ENCODE measurements at places on chromosomes 5 and 9.
A peak's percentile ranks its signal among the peaks of the same experiment; 100 is the strongest.

- no peak for DNase-seq
Measured at GRCh38 chr5:161602736-161603135, 56.2 kb upstream of the GABRB2 start.

DNA sequence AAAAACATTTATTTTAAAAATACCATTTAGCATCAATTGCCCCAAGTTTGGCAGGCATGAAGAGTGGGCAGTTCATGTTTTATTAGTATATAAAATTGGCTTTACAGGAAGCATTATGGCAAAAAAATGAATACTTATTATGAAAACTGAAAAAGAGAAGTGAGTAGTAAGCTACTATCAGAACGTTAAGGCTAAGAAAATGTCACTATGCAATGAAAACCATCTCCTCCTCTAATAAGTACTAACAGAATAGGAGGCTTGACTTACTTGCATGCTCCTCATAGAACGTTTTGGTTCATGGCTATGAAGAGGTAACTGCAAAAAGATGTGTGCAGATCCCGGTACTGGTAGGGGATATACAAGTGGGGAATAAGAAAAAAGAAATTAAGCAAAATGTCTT lies 23.6 kb downstream of the TICAM2 start:
- DNase-seq: no peak

GRCh38 chr5:43010935-43011315 lies 29.2 kb downstream of the ANXA2R start:
- no peak for DNase-seq

- DNase-seq: no peak
Measured at GRCh38 chr9:130782886-130783530, 52.0 kb upstream of the ABL1 start.

GRCh38 chr5:132479111-132479951 lies 11.2 kb downstream of the IRF1 start:
- DNase-seq: no peak

- DNase-seq: no peak
Measured at GRCh38 chr9:631596-631995, 209.9 kb upstream of the DMRT1 start.

DNA sequence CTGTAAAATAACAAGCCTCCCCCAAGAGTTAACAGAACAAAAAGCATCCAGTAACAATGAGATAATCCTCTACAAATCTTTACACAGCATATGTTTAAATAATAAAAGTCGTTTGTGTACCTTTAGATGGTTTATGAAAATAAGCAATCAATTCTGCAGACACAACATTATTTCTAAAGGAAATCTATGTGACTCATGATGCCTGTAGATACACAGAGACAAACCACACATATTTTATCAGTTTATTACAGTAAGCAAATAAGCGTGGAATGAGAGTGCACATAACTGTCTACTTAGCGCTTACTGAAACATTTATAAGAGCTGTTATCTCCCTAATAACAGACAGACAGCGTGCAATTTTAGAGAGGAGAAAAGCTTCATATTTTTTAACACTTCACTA lies 243.6 kb downstream of the AP3B1 start:
- DNase-seq: no peak

GRCh38 chr5:93793159-93793781 lies 51.9 kb upstream of the POU5F2 start:
- DNase-seq: no peak

- DNase-seq: no peak
Measured at GRCh38 chr9:36140086-36141084, 3.9 kb downstream of the GLIPR2 start.

GRCh38 chr5:157476702-157477408 lies 16.8 kb downstream of the NIPAL4 start:
- DNase-seq: peak; percentile 33

DNA sequence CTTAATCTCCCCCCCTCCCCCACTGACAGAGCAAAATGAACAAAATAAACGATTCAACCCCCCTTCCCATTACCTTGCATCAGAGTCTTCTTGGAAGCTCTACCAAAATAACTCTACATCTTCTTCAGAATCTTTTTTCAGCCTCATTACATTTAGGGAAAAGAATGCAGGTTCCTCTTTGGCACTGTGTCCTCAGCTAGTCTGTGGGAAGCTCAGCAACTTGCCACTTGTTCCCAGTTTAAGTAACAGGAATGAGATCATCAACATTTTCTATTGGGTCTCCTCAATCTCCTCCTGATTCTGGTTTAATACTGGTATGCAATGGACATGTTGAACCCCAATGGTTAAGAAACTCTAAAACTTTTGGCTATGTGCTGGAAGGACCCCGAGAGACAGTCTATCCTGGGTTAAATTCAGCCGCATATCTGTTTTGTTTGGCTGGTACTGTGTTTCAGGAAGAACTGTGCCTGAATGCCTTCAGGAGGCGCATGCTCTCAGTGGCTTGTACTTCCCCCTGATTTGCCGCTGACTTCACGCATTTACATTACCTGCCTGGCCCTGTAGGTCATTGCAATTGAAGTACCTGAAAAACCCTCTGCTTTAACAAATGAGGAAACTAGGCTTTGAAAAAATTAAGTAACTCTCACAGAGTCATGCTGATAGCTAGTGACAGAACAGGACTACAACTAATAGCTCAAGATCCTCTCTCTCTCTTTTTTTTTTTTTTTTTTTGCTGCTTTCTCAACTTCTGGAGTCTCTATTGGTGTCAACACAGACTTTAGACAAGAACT lies 78.1 kb upstream of the HMHB1 start:
- DNase-seq: no peak

GRCh38 chr9:27569406-27569805 lies 3.9 kb downstream of the C9orf72 start:
- no peak for DNase-seq

DNA sequence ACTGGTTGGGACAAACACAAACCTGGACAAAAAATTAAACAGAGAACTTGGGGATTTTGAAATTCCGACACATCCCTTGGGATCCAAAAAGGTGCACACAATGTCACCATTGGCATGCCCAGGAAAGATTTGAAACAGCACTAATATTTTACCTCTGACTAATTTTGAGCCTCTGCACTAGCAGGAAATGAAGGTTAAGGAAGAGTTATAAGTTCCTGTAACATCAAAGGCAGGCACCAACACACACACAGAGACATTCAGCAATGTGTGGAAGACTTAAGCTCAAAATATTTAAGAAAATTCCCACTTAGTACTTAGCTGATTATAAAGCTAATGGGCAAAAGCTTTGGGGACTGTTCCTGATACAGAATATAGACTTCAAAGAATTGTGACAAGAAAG lies 247.0 kb downstream of the CDH9 start:
- DNase-seq: no peak

DNA sequence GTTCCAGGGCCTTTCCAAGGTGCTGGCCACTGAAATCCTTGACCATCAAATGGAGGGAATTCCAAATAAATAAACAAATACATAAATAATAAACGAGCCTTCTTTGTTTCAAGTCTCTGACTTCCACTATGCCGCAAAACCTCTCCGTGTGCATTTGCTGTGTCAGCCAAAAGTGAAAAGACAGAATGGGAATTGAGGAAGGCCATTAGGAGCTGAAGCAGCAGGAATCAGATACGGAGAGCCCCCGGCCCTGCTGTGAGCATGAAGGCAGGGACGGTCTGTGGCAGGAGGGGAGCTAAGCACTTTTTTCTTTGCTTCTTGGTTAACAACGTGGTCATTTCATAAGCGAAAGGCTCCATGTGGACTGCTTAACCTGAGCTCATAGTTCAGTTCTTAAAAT lies 26.1 kb downstream of the PLPPR1 start:
- DNase-seq: no peak

DNA sequence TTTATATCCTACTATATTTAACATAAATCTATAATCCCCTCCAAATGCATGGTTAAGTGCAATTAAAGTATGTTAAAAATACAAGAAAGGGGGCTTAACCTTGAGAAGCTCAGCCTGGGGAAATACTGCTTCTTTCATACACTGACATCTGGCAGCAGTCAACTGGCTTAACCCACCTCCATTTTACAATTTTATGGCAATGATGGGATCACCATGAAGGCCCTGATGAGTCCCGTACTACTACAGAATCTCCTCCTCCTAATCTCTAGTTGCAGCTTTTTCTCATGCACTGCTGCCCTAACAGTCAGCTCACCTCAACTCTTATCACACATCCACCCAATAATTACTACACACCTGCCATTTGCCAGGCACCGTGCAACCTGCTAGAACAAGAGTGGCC lies 40.9 kb downstream of the ZNF608 start:
- DNase-seq: no peak

GRCh38 chr5:40514976-40515375 lies 164.7 kb upstream of the PTGER4 start:
- no peak for DNase-seq

DNA sequence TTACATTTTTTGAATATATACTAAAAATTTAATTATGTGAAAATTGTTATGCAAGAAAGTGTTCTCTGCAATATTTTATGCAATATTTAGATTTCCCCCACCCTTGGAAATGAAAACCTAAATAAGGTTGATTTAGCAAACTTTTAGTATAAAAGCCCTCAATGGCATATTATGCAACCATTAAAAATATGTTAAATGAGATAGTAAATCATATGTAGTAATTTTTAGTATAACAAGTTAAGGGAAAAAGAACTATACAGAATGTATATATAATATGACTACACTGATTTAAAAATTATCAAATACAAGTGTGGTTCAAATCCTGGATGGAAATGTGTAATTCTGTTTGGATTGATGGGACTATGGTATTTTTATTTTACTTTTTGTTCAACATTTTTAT lies 116.9 kb upstream of the MEF2C start:
- no peak for DNase-seq

- DNase-seq: no peak
Measured at GRCh38 chr9:113712053-113712452, 164.1 kb upstream of the ZNF618 start.
